Left cardiac atrium (tissue), 4 donors: ENCODE measurements at places on chromosomes 16 and 17. TPM values are rescaled to one million over a fixed set of nuclear protein-coding genes. Genes with fewer than 3 reads are reported as not detected.

DNA sequence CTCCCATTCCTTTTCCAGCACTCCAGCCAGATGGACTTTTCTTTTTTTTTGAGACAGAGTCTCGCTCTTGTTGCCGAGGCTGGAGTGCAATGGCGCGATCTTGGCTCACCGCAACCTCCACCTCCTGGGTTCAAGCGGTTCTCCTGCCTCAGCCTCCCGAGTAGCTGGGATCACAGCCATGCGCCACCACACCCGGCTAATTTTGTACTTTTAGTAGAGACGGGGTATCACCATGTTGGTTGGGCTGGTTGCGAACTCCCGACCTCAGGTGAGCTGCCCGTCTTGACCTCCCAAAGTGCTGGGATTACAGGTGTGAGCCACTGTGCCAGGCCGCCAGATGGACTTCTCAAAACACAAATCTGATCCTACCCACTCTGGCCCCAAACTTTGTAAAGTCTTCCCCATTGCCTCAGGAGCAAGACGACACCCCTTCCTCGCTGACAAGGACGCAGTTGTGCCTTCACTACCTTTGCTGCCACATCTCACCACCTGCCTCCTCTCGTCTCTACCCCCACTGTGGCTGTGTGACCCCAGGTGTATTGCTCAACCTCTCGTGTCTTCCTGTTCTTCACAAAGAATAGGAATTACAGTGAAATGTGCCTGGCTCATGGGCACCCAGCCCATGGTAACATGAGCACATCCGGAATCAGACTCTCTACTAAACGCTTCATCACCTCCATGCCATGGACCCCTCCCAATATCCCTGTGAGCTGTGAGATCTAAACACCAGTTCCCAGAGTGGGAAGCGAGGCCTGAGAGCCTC, 3.7 kb upstream of the BANP start:
- no peak for DNase-seq

DNA sequence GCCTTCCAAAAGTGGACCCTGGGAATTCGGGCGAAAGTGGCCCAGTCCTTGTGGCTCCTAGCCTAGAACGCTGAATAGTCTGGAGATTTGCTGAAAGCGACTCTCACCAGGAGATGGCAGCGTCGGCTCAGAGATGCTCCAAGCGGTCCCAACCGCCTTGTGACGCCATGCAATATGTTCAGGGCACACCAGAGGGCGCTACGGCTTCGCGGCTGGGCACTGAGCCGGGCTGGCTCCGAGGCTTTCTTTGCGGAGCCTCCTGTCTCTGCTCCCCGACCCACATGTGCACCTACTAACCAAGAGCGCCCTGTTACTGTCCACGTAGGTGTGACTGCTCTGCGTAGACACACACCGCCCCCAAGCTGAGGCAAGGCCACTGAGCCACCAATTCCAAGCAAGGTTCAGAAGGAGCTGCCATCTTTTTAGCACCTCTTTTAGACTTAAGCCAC, 36.9 kb downstream of the SYCE1L start:
- peak; percentile 87 for DNase-seq

GRCh38 chr17:80363120-80363515, 51.8 kb upstream of the ENDOV start:
- DNase-seq = no peak

- DNase-seq = no peak
Observed at GRCh38 chr16:661184-661821, 6.6 kb upstream of the RHOT2 start.

The ADAD2 gene
- 0.59 TPM for total RNA-seq

The CAMKK1 gene
- total RNA-seq = 5.1 TPM
